ENCODE measurements at places on chromosomes 3 and 15. TPM values are rescaled to one million over a fixed set of nuclear protein-coding genes. Genes with fewer than 3 reads are reported as not detected.

GRCh38 chr3:65584913-65585312, 453.8 kb downstream of the MAGI1 start:
- no peaks in the 10 kb centered on the region for H3K36me3 ChIP-seq
- no peak for DNase-seq
- H3K4me3 ChIP-seq, result no peak overlapping the region
- H3K4me1 ChIP-seq, result no peaks in the 10 kb centered on the region

CDV3 gene
- polyA plus RNA-seq, result 43.2 TPM

DNA sequence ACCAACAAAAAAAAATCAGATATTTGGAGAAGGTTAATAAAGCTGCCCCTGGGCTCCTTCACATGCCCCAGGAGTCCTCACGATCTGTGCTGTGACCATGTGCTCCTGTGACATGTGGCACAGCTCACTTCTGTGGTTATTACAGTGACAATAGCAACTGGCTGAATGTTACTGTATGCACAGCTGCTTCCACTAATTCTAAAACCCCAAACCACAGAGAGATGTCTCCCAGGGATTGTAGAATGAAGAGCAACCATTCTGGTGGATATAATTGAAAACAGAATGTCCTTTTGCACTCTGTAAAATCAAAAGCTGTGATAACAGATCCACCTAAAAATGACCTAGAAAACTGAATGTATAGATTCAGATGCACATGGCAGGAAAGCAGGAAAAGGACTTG, 489.2 kb upstream of the CNTN4 start:
- H3K4me1 ChIP-seq, result peaks cover 4% of the 10 kb centered on the region
- H3K27ac ChIP-seq, result no peak overlapping the region
- no peak overlapping the region for H3K4me3 ChIP-seq
- H3K27me3 ChIP-seq, result no peaks in the 10 kb centered on the region
- no peaks in the 10 kb centered on the region for H3K36me3 ChIP-seq
- peak; percentile 44 for DNase-seq

- no peak overlapping the region for H3K4me3 ChIP-seq
- H3K27ac ChIP-seq, result no peak overlapping the region
- no peaks in the 10 kb centered on the region for H3K4me1 ChIP-seq
These were observed 238.8 kb downstream of the EDEM1 start for GRCh38 chr3:5426094-5426883.

DNA sequence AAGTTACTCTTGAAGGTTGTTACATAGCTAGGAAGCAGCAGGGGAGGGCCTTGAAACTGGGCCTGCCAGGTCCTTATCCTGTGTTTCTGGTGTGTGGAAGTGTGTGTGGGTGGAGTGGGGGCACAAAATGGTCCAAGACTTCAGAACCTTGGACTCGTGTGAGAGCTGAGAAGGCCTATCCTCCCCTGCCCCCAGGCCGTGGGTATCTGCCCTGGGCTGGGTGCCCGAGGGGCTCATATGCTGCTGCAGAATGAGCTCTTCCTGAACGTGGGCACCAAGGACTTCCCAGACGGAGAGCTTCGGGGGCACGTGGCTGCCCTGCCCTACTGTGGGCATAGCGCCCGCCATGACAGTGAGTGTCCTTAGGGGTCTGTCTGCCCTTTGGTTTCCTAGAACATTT, 4.5 kb downstream of the CHRD start:
- no peak for DNase-seq
- H3K27ac ChIP-seq, result no peak overlapping the region
- H3K27me3 ChIP-seq, result no peaks in the 10 kb centered on the region
- H3K36me3 ChIP-seq, result no peaks in the 10 kb centered on the region
- no peak overlapping the region for H3K4me3 ChIP-seq
- no peaks in the 10 kb centered on the region for H3K4me1 ChIP-seq

Data from SK-N-SH (cell line).